Activated T-cell treated with anti-CD3 and anti-CD28 coated beads, Interleukin-2, amount 50 U/mL, for 1 hour (primary cell): ENCODE measurements at places on chromosomes 6 and 20.

GRCh38 chr6:39840781-39841180, 48.6 kb downstream of the DAAM2 start:
- no peak for DNase-seq

DNA sequence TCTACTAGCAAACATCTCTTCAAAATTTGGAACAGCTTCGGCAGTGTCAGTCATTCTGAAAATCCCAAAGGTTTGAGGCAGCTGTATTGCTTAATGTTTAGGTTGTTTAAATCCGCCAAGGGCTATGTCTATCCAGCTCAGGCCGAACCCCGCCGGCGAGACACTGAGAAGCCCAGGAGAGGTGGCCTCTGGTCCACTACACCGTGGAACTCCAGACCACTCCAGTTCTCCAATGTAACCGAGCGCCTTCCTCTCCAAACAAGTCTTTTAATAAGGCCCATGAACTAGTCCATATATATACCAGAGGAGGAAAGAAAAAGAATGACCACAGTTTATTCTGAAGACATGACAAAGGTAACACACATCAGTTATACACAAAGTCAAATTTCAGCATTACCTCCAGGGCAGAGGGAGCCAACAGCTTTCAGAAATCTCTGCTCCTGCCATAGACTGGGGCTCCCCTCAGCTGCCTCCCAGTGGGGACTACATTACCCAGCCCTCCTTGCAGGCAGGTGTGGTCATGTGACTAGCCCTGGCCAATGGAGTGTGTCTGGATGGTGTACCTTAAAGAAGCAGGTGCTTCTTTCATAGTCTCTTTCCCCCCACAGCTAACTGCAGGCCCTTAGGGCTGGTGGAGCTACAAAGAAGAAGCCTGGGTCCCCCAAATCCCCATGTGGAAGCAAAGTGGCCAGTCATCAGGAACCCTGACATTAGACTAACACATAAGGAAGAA, at the start of gene RAMACL:
TSS of gene RAMACL (minus strand) at position 255 of the 733 bp plus-strand sequence. CDS start at position 54, 201 bp downstream.
- peak; percentile 49 for DNase-seq

DNA sequence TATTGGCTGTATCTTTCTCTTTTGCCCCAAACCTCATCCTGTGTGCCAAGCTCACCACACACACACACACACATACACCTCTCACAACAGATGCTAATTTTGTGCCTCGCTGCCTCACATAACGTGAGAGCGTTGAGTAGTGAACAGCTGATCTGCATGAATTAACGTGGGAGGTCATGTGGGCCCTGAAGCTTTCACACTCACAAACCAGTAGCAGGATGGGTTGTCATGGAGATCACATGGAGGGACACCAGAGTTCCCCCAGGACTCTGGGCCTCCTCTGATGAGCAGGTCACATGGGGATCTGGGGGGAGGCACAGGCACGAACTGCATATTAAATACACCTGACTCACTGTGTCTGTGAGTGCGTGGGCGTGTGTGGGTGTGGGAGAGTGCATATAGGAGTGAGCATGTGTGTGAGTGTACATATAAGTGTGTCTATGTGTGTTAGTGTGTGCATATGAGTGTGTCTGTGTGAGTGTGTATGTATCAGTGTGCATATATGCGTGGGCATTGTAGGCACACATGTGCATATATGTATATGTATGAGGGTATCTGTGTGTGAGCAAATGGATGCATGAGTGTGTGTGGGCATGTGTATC, 62.7 kb upstream of the SULF2 start:
- DNase-seq: no peak

GRCh38 chr6:89260310-89260709, 43.2 kb upstream of the GABRR1 start:
- no peak for DNase-seq

- DNase-seq: no peak
Measured at GRCh38 chr6:84089081-84089480, 55.5 kb downstream of the MRAP2 start.
